ENCODE measurements at places on chromosomes 11 and 22. TPM values are rescaled to one million over a fixed set of nuclear protein-coding genes. Genes with fewer than 3 reads are reported as not detected.

LGALS12 gene
- 4.8 TPM for polyA plus RNA-seq

MMP13 gene
- polyA plus RNA-seq: not detected

DNA sequence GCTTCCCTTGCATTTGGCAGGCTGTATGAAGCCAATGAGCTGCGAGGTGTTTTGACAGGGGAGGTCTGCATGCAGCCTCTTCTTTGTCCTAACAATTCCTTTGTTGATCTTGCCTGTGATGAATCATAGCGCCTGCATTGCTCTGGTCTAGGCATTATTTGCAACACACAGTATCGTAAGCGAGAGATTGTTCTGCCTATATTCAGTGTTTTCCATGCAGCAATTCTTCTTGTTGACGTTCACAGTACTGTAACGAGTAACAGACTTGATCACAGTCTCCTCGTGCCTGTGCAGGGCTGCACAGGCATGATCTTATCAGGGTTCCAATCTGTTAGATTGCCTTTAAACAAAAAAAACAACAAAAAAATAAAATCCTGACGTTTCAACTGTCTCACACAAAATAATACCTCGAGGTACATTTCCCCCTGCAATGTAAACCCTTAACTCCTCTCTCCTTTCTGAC, 13.9 kb upstream of the ADSL start:
- DNase-seq: no peak

DNA sequence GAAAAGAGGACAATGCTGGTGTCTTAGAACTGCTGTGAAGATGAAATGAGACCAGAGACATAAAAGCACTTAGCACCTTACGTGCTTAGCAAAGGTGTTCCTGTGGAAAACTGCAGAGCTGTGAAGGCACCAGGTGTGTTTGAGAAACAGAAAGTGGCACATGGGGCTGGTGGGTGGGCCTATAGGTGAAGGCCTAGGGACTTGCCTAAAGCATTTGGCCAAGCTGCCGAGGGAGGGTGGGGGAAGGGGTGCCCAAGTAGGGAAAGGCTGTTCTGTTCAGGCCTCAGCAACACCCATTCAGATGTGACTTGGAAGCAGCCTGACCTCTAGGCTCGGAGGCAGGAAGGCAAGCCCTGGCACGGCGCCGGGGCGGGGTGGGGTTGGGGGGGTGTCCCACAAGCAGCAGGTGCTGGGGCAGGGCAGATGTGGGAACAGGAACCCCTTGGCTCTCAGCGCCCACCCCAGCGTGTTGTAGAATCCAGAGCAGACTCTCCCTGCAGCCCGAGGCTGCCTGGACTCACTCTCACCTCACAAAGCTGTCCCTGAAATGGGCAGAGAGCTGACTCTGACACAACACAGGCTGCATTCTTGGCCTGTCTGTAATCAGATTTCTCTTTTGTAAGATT, 366.7 kb upstream of the NARS2 start:
- DNase-seq: no peak

FAM118A gene
- 27.4 TPM for polyA plus RNA-seq

- no peak for DNase-seq
Measured at GRCh38 chr11:120098503-120099020, 39.4 kb downstream of the TRIM29 start.

SMTNL1 gene
- 148 TPM for polyA plus RNA-seq

MRGPRX3 gene
- not detected for polyA plus RNA-seq

- DNase-seq: no peak
Measured at GRCh38 chr22:44608597-44609399, 93.2 kb upstream of the PRR5 start.

NEFH gene
- polyA plus RNA-seq: 1.9 TPM

GRCh38 chr22:42773167-42773566, 52.5 kb upstream of the A4GALT start:
- DNase-seq: no peak

- no peak for DNase-seq
Measured at GRCh38 chr11:11395126-11395525, 42.1 kb upstream of the CSNK2A3 start.

- DNase-seq: no peak
Measured at GRCh38 chr22:44819966-44820631, 67.7 kb downstream of the ARHGAP8 start.

YDJC gene
- polyA plus RNA-seq: 4.1 TPM

GRCh38 chr11:119085437-119085847, 761 bp downstream of the HMBS start:
- no peak for DNase-seq

DNA sequence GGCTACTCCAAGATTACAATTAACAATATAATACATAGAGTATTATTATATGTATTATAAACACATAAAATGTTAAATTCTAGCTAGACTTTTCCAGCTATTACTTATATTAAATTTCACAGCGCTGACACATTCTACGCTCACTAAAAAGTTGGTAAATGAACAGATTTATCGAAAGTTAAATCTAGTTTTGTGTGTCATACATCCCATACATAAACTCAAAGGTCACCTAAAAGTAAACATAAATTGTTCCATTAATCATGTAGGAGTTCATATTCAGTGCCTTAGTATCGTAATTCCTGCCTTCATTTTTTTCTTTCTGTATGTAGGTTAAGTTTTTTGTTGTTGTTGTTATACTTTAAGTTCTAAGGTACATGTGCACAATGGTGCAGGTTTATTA, 10.9 kb downstream of the FNBP4 start:
- DNase-seq: no peak

DNA sequence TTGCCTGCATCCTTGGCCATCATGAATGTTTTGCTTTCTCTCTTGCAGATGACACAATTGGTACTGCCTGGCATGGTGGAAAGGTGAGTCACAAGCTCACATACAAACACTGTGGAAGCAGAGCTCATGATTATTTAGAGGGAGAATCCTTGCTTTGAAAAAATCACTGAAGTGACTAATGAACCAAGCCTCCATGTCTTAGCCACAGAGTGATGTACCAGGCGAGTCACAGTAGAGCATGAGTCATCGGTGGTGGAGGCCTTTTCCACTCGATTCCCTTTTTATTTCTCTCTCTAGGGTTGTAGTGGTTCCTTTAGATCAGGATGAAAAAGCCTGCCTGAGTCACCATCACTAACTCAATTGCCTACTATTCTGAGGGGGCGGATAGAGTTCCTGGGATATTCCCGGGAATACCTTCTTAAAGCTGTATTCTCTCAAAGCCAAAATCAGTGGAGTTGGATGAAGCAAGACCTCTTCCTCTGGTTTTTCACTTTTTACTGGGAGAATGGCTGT, 49.6 kb upstream of the ALKBH3 start:
- no peak for DNase-seq

PARVA gene
- 75.8 TPM for polyA plus RNA-seq

MMP27 gene
- not detected for polyA plus RNA-seq

GRCh38 chr11:8597182-8597581, 3.2 kb upstream of the STK33 start:
- DNase-seq: no peak

GRCh38 chr22:29478326-29479276, 1.4 kb upstream of the NEFH start:
- no peak for DNase-seq

GRCh38 chr11:57460758-57461749, 726 bp downstream of the RTN4RL2 start:
- DNase-seq: no peak

DNA sequence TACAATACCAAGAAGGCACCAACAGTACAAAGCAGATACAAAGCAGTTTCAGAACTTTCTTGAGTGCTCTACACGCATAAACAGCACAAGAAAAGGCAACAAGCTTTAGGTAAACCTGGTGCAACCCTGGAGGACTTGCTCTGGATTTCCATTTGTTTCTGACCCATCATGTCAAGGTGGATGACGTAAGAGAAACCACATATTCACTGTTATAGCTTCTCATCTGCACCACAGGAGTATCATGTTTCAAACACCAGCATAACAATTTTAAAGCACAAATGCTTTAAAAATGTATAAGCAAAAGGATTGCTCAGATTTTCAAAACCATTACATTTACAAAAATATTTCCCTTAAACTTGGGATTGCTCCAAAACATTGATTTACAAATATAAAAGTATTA, 25.0 kb upstream of the YPEL1 start:
- DNase-seq: no peak

PSMD13 gene
- 87.5 TPM for polyA plus RNA-seq

CLTCL1 gene
- 36.3 TPM for polyA plus RNA-seq

- DNase-seq: no peak
Measured at GRCh38 chr22:42300259-42301076, 30.0 kb upstream of the TCF20 start.

DNA sequence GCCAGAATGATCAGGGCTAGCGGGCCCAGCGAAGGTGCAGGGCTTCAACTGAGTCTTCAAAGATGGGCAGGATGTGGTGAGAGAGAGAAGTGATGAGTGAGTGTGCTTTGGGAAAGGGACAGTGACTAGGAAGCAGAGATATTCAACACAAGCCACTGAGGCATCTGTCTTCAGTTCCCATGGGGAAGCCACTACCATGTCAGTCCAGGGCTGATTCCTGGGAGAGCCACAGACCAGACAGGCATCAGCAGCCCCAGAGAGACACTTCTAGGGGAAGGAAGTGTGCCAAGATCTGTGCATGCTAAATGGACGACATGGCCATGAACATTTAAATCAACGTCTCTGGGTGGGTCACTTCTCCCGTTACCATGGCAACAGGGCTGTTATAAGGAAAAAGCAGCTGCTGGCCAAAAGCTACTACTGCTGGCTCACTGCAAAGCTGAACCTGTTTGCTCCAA, 28.5 kb downstream of the P4HA3 start:
- DNase-seq: no peak

SLC5A12 gene
- polyA plus RNA-seq: 0.03 TPM

GRCh38 chr11:124569697-124570096, at the start of gene OR8A1:
OR8A1 (plus strand) TSS chr11:124569997; CDS start chr11:124570120, 123 bp downstream.
- DNase-seq: no peak

KIF18A gene
- polyA plus RNA-seq: 3.2 TPM

- peak; percentile 77 for DNase-seq
Measured at GRCh38 chr22:24516301-24516737, 21.2 kb downstream of the UPB1 start.

HEPHL1 gene
- polyA plus RNA-seq: not detected

APOL5 gene
- 2.0 TPM for polyA plus RNA-seq

CALCA gene
- not detected for polyA plus RNA-seq

OR11H1 gene
- not detected for polyA plus RNA-seq

GRCh38 chr22:47564158-47564450, 801.7 kb downstream of the TBC1D22A start:
- no peak for DNase-seq

- DNase-seq: no peak
Measured at GRCh38 chr11:130404727-130405126, 23.7 kb downstream of the ADAMTS8 start.

DNA sequence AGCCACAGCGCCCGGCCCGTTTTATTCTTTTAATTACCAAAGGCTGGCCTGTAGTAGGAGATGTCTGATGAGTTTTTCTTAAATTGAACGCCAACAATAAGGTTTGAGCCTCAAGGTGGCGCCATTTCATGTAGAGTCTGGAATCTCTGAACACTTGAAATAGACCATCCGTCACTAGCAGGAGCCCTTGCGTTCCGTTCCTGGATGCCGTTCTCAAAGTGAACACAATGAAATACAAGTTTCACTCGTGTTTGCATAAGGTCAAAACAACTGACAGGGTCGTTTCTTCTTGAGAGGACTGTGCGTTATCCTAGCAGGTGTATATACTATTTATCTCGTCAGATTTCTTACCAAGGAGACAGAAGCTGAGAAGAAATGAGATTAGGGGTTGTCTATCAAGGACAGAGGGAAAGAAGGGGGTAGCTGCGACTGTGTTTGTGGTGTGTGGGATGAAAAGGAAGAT, 18.7 kb upstream of the SCGB1D1 start:
- peak; percentile 59 for DNase-seq

GRCh38 chr22:27609451-27609888, 192.1 kb downstream of the MN1 start:
- no peak for DNase-seq

MRGPRF gene
- polyA plus RNA-seq: 17.4 TPM

GRCh38 chr22:38012604-38013072, 28.3 kb upstream of the SOX10 start:
- DNase-seq: no peak

AGBL2 gene
- polyA plus RNA-seq: 0.77 TPM

TRIM49 gene
- not detected for polyA plus RNA-seq

GRCh38 chr11:34616830-34617504, 3.9 kb upstream of the EHF start:
- no peak for DNase-seq

- DNase-seq: no peak
Measured at GRCh38 chr11:46504817-46505613, 88.8 kb downstream of the AMBRA1 start.

MS4A3 gene
- polyA plus RNA-seq: 1.1 TPM

DNA sequence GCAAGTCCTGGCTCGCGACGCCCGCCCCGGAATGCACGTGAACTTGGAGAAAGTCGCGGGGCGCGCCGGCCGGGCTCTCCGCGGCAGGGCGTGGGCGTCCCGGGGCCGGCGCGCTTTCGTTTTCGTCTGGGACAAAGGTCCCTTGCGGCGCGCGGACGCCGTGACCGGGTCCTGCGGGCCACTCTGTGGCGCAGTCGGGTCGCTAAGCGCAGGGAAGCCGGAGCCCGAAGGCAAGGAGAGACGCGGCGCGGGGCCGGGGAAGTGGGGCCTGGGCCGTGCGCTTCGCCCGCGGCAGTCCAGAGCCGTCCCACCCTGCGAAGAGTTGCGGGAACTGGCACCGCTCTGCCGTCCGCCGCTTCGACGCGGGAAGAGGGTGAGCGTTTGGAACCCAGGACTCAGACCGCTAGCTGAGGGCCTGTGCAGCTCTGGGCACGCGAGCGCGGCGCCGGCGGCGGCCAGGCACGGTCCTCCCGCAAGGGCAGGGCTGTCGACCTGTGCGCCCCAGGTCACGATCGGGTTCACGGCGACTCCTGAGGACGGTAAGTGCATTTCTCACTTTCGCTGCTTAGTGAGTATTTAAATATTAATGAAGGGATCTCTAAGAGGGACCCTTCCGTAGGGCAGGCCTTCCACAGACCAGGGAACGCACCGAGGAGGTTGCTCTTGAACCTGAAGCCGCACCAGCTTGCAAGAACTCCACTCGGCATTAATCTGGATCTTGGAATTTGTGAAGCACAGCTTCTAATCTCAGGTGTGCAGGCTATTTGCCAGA, 78.0 kb upstream of the PPARA start:
- no peak for DNase-seq

DNA sequence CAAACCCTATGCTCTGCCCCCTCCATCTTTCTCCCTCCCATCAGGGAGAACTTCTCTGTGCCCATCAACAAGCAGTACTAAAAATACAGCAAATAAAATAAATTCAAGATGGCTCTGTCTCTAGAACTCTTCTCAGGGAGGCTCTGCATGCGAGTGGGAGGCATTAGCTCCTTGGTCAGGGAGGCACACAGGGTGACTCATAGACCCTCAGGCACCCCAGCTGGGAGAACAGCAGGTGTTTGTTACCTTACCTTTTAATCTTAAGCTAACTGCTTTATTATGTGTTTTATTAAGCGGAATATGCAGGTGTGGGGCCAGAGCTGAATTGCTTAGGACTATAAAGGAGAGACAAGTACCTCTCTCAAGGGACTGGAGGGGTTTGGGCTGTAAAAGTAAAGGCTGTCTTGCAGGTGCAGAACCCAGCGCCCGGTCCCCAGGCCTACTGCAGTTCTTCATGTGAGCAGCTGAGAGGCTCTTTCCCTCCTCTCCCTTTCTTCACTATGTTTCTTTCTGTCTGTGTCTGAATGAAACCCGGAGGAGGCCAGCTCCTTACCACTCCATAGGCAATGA, 20.8 kb downstream of the CSNK2A3 start:
- no peak for DNase-seq

GRCh38 chr11:19954899-19955298, 205.4 kb downstream of the DBX1 start:
- DNase-seq: no peak

SERPING1 gene
- 109 TPM for polyA plus RNA-seq

GRCh38 chr11:90593099-90593498, 370.2 kb upstream of the CHORDC1 start:
- DNase-seq: no peak

- peak; percentile 47 for DNase-seq
Measured at GRCh38 chr22:37484480-37485394, 1.4 kb downstream of the MFNG start.

ARVCF gene
- polyA plus RNA-seq: 134 TPM

LRRC32 gene
- 32.8 TPM for polyA plus RNA-seq
